ENCODE measurements at places on chromosomes 7 and 10.
A peak's percentile ranks its signal among the peaks of the same experiment; 100 is the strongest.

- DNase-seq = no peak
- H3K4me3 ChIP-seq = no peak overlapping the region
- H3K36me3 ChIP-seq = peaks cover 6% of the 10 kb centered on the region
- peaks cover 26% of the 10 kb centered on the region for H3K4me1 ChIP-seq
- no peak overlapping the region for H3K27ac ChIP-seq
Observed at GRCh38 chr7:2100278-2101208, 132.2 kb downstream of the MAD1L1 start.

DNA sequence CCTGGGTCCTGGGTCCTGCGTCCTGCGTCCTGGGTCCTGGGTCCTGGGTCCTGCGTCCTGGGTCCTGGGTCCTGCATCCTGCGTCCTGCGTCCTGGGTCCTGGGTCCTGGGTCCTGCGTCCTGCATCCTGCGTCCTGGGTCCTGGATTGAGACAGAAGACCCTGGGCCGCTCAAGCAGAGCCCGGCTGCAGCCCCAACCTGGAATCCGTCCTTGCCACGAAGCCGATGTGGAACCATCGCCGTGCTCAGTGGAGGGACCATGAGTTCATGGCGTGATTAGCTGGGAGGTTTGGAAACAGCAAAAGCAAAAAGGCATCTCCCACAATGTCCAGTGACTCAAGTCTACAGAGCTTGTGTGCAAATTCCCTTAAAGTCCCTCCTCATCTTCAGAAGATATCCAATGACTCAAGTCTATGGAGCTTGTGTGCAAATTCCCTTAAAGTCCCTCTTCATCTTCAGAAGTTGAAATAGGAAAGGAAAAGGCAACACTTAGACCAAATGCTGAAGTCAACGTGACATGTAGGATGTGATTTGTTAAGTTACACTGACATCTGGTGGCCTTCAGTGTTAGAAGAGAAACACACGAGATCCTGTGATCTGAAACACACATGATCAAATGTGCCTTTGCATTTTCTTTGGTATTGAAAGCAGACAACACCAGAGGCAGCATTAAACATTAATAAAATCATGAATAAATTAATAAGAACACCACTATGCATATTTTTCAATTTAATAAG, 179.9 kb downstream of the PTPRN2 start:
- no peak for DNase-seq
- H3K4me1 ChIP-seq = no peaks in the 10 kb centered on the region
- no peaks in the 10 kb centered on the region for H3K36me3 ChIP-seq

DNA sequence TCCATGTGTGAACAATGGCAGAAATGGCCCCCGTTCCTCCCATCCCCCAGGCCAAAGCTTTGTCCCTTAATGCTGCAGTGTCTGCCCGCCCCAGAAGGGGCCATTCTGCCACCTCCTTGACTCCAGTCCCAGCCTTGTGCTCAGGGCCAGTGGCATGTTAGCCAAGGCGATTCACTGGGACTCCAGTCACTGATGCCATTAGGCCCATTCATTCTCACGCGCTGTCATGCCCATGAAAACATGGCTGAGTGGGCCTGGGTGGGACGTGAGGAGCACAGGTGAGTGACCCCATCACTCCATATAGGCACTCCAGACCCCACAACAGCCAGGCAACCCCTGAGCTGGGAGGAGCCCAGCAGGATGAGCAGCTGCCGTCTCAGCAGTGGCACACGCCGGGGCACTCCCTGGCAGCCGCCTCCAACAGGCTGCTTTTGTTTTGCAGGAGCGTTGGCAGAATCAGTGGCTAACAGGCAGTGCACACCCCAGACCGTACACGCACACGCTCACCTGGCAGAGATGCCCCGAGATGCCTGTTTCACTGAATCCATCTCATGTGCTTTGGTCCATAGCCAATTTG, 79.5 kb downstream of the TCERG1L start:
- H3K4me3 ChIP-seq = no peak overlapping the region
- no peak for DNase-seq
- no peaks in the 10 kb centered on the region for H3K27me3 ChIP-seq
- no peaks in the 10 kb centered on the region for H3K36me3 ChIP-seq

DNA sequence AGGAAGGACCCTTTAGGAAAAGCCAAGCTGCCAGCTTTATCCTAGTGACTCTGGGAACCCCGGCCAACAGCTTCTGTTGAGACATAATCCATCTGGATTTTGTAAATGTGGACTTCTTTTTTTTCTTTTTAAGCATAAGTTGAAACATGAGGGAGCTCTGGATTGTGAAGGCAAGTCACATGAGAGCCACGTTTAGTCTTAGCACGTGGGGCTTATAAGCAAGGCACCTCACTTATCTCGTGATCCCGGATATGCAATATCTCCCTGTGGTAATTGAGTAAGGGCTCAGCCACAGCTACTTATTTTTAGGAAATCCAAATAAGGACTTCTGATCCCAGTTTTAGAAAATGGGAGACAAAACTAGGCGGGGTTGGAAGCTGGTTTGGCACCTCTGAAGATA, 111.2 kb upstream of the PTN start:
- H3K27ac ChIP-seq = no peak overlapping the region
- H3K4me1 ChIP-seq = no peaks in the 10 kb centered on the region
- H3K27me3 ChIP-seq = no peaks in the 10 kb centered on the region
- no peak for DNase-seq
- H3K4me3 ChIP-seq = no peak overlapping the region

DNA sequence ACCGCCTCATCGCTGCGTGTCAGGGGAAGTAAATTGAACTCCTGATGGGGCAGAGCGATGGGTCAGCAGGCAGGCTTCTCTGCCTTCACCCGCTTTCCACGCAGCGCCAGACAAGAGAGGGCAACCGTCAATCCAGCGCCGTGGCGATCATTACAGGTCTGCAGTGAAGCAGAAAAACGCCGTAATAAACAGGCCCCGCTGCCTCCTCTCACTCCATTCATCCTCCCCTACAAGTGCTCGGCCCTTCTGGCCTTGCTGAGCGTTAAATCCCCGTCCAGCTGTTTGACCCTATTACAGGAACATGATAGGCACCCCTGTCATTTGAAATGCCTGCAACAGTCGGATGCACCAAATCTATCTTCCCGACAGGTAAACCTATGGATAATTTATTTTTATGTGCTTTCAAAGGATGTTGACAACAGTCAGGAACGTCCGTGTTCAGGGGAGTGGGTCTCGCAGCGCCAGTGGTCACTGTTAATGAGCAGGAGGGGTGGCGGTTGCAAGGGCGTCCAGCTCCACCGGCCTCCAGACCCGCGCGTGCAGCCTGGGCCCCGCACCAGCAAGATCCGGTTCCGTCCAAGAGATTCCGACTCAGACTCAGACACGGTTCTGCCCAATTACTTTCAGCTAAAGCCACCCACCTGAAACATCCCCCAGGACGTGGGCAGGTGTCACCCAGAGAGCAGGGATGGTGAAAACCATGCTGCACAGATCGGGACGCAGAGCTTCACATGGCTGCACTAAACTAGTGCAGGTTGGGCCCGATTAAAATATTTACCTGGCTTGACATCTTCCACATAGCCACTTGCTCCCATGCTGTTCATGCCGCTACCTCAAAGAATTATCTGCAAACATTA, 508.0 kb upstream of the MGMT start:
- no peaks in the 10 kb centered on the region for H3K36me3 ChIP-seq
- no peak overlapping the region for H3K27ac ChIP-seq
- no peaks in the 10 kb centered on the region for H3K4me1 ChIP-seq
- no peak for DNase-seq
- H3K27me3 ChIP-seq = no peaks in the 10 kb centered on the region

DNA sequence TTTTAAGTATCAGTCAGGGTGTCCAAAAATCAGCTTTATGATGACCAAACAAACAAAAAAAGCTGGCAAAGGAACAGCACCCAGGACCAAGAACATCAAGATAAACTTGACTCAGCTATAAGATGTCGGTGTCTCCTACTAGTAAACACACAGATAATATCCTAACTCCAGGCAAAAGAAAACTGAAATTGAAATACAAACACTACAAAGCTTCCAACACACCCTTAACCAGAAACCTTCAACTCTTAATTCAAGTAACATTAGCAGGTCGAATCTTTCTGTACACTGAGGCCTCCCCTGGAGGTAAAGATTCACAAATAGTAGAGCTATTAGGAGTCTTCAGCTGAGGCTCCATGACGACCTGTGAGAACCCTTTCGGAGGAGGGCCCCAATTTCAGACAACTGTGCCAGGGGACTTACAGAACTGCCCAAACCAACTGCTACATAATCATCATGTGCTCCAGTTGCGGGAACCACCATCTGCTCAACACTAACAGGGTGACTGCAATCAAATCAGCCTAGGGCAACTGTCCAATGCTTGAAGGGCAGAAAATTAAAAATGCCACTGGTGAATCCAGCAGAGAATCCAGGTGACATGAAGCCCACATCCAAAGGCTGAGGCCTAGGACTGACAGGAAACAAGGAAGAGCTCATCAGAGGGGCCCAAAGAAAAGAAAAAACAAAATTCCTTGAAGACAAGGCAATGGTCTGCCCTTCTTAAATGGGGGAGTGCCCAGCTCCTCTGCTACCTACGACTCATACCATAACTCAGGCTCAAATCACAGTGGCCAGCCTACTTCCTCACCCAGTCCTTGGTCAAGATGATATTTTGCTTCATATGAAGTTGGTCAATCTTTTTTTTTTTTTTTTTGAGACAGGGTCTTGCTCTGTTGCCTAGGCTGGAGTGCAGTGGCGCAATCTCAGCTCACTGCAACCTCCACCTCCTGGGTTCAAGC, 20.0 kb downstream of the XPNPEP1 start:
- peaks cover 46% of the 10 kb centered on the region for H3K4me1 ChIP-seq
- H3K27me3 ChIP-seq = no peaks in the 10 kb centered on the region
- H3K27ac ChIP-seq = peak overlapping the region; percentile 89
- DNase-seq = no peak

- peaks cover 26% of the 10 kb centered on the region for H3K4me1 ChIP-seq
- peak overlapping the region; percentile 99 for H3K4me3 ChIP-seq
- H3K27ac ChIP-seq = peak overlapping the region; percentile 99
- DNase-seq = no peak
Observed at GRCh38 chr7:141737118-141737835, 881 bp upstream of the SSBP1 start.

DNA sequence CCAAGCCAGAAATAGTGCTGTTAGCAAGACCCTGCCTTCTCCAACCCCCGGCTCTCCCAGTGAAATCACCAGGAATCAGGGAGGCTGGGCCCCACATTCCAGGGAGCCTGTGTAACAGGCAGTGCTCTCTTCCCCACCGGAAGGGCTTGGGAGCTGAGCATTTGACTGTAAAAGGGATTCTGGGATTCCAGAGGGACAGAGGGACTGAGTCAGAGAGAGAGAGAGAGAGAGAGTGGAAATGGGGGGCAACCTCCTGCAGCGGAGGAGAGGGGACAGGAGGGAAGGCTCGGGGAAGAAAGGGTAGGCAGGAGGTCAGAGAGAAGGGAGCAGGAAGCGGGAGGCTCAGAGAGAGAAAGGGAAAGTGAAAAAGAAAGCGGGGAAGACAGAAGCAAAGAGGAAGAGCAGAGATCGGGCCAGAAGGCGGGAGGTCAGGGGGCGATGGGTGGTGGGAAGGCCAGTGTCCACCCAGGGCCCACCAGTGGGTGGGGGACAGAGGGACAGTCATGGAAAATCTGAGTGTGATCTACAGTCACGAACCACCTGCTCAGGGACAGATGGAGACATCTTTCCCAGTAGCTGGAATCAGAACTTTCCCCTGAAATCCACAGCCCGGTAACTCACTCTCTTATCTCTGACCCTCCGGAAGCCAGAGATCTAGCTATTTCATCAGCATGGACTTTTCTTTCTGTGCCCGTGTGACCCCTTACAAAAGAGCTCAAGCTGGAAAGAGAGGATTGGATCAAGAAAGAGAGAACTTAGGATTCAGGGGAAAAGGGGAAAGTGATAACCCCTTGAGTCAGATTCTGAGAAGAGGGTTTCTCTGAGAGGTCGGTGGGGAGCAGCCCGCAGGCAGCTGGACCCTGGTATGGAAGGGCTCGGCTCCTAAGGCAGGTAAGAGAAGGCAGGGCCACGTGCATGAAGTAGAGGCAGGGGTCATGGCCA, 4.6 kb upstream of the SERPINE1 start:
- peaks cover 40% of the 10 kb centered on the region for H3K4me1 ChIP-seq
- no peak for DNase-seq
- peak overlapping the region; percentile 60 for H3K27ac ChIP-seq
- H3K4me3 ChIP-seq = peak overlapping the region; percentile 78
- peaks cover 29% of the 10 kb centered on the region for H3K27me3 ChIP-seq

- H3K27me3 ChIP-seq = no peaks in the 10 kb centered on the region
- no peak overlapping the region for H3K4me3 ChIP-seq
- DNase-seq = no peak
Observed at GRCh38 chr7:128427289-128427891, 17.6 kb upstream of the IMPDH1 start.

GRCh38 chr10:79409726-79410085, 35.7 kb downstream of the ZCCHC24 start:
- peaks cover 2% of the 10 kb centered on the region for H3K4me1 ChIP-seq
- H3K27me3 ChIP-seq = no peaks in the 10 kb centered on the region
- no peak overlapping the region for H3K27ac ChIP-seq
- H3K36me3 ChIP-seq = no peaks in the 10 kb centered on the region
- no peak overlapping the region for H3K4me3 ChIP-seq

- no peaks in the 10 kb centered on the region for H3K36me3 ChIP-seq
- H3K4me1 ChIP-seq = no peaks in the 10 kb centered on the region
- no peak for DNase-seq
- no peak overlapping the region for H3K4me3 ChIP-seq
- peaks cover 7% of the 10 kb centered on the region for H3K27me3 ChIP-seq
- no peak overlapping the region for H3K27ac ChIP-seq
Observed at GRCh38 chr7:27438881-27439589, 196.4 kb downstream of the EVX1 start.

- DNase-seq = no peak
- H3K27me3 ChIP-seq = no peaks in the 10 kb centered on the region
- no peak overlapping the region for H3K4me3 ChIP-seq
- no peak overlapping the region for H3K27ac ChIP-seq
- no peaks in the 10 kb centered on the region for H3K36me3 ChIP-seq
Observed at GRCh38 chr10:99984211-99985034, 25.3 kb downstream of the DNMBP start.

- no peaks in the 10 kb centered on the region for H3K27me3 ChIP-seq
- H3K4me3 ChIP-seq = no peak overlapping the region
- no peak overlapping the region for H3K27ac ChIP-seq
- no peaks in the 10 kb centered on the region for H3K4me1 ChIP-seq
- no peaks in the 10 kb centered on the region for H3K36me3 ChIP-seq
Observed at GRCh38 chr7:120054376-120055100, 218.4 kb upstream of the KCND2 start.
